ENCODE measurements at places on chromosomes 4 and X.

DNA sequence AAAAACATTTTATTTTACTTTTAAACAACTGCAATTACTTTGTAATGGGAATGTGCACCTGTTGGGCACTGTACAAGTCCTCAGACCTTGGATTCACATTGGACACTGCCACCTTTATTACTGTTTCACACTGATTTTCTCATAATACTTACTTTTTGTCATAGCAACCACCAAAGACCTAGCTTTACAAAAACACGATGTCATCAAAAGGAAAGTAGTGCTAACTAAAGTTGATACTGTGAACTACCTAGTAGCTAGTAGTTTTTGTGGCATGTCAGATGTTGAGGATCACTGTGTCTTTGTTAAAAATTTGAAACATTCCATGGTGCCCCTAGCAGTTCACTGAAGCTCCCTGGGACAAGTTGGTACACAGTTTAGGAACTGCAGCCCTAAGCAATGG lies 62.9 kb upstream of the HOPX start:
- no peak for DNase-seq

- DNase-seq, result no peak
These were observed 544.5 kb downstream of the PPP4R3C start for GRCh38 chrX:26918631-26919030.

DNA sequence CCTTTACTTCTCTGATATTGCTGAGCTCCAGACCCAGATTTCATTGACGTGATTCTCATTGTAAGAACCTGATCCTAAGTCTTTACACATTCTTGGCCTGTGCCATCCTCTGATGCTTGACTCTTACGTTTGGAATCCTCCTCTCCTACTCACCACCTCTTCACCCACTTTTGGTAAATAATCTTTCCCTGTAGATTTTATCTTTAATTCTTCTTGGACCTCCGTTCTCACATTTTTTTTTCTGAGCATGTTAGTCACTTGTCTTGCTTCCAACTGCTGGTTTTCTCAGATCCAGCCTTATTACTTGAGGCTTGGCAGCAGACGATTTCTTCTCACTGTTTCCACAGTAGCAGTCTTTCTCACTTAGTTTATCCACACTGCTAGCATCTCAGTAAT lies 12.4 kb upstream of the SH3RF1 start:
- no peak for DNase-seq

DNA sequence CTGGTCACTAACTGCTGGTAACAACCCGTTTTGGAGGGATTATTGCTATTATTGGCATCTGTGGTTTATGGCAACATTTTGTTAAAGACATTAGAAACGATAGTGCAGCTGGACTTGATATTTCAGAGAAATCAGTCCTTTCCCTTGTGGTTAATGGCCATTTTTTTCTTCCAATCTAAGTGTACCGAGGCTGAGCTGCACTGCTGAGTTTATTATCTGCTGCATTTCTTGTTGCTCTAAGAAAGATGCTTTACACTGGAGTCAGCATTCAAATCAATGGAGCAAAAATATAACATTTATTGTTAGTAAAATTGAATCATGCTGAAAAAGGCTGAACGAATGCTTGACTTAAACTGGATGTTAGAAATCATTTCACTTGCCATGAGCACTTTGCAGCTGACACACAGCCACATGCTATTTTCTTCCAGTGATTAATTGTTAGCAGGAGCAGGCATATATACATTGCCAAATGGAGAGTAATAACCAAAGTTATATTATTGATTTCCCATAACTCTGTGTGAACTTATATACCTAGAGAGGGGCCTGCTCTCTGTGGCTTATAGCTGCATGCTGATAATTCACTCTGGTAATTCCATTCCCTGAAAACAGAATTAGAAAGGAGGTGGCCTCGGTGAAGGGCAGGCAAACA lies 66.5 kb upstream of the TTC29 start:
- no peak for DNase-seq

DNA sequence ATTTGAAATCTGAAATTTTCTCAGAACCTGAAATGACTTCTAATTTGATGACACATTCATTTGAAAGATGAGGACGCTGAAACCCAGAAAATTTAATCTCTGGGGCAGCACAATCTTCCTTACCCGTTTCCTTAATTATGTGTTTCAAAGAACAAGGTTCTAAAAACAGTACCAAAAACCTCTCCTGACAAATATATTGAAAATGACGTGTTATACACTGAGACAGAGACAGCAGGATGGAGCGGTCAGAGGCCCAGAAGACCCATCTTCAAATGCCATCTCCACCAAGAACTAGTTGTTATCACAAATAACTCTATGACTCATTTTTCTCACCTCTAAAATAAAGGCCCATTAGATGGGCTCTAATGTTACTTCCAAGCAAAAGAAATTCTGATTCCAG lies 177.3 kb downstream of the NSUN7 start:
- no peak for DNase-seq

GRCh38 chrX:101195442-101196173 lies 24.0 kb upstream of the DRP2 start:
- DNase-seq, result no peak

DNA sequence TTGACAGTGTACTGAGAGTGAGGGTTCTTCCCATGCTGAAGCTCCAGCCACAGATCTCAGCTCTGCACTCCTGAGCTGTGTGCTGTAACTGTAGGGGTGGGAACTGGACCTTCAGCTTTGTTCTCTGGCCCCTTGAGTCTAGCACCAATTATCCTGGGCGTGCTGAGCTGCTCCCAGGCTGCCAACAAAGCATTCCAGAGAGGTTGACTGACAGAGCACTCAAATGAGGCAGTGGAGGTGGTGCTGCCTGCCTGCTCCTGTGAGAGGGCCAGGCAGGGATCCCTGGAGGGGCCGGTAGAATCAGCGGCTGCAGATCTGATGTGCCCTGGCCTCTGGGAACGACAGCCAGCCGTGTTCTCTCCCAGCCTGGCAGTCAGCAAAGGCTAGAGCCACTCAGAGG lies 375.7 kb upstream of the AADAT start:
- no peak for DNase-seq

- DNase-seq, result no peak
These were observed 14.0 kb downstream of the TIMP1 start for GRCh38 chrX:47596256-47596655.

DNA sequence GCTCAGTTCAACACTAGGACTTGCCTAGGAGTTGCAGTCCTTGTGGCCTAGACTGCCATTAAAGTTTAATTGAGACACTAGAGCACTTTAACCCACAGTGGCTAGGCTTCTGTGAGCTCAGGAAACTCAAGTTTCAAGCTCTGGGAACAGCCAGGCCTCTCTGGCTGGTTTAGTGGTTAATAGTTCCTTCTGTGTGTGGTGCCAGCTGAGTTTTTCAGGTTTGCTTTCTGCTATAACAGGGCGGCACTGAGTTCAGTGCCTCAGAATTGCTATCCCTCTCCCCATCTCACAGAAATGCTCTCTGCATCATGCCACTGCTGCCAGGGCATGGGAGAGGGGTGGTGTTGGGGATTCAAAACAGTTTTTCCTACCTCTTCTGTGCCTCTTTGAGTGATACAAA lies 15.9 kb downstream of the MMAA start:
- DNase-seq, result no peak

- no peak for DNase-seq
These were observed 173.4 kb upstream of the KIT start for GRCh38 chr4:54484383-54484782.

DNA sequence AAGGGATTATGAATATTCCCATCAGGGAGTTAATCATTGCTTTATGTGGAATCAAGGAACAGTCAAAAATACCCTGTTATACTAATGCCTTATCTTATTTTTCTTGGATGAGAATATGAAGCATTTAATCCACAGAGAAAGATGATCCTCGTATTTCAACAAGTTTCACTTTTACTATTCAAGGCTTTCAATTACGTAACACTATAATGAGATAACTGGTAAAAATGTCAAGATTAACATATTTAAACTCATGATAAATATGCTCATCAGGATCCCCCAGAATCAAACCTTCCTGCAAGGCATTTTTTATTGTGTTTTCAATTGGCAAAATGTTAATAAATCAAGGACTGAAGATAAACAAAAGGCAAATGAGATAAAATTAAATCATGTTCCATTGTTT lies 5.1 kb downstream of the ZXDA start:
- DNase-seq, result no peak

GRCh38 chr4:26145212-26145611 lies 175.6 kb upstream of the RBPJ start:
- no peak for DNase-seq

Measured in activated naive CD8-positive, alpha-beta T cell treated with anti-CD3 and anti-CD28 coated beads for 36 hours (primary cell).